ENCODE measurements at places on chromosomes 6 and 20.

GRCh38 chr20:63064310-63064709 is 57.5 kb upstream of the BHLHE23 start:
- DNase-seq: no peak

GRCh38 chr20:50320901-50321796 is 130.5 kb downstream of the CEBPB start:
- DNase-seq: peak; percentile 84

DNA sequence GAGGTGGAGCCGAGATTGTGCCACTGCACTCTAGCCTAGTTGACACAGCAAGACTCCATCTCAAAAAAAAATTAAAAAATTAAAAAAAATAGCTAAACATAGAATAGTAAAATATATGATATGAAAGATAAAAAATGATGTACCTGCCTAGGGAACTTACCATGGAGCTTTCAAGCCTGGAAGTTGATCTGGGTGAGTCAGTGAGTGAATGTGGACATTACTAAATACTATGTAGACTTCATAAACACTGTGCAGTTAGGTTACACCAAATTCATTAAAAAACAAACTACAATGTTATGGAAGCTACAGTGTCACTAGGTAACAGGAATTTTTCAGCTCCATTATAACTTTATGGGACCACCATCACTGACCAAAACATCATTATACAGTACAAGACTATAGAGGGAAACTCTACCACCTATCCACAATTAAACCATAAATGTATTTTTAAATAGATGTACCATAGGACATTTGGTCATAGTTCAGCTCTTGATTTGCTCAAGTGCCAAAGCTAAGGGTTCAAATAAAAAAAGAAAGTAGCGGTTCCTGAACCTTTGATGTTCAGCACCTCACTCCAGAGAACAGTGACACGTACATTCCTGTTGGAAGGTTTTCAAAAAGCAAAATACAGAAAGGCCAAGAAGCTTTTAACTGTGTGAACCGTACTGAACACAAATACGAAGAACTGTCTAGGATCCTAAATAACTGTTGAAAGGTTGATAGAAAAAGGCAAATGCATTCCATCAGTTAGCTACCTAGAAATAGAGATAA is 52.4 kb upstream of the SPDEF start:
- no peak for DNase-seq

DNA sequence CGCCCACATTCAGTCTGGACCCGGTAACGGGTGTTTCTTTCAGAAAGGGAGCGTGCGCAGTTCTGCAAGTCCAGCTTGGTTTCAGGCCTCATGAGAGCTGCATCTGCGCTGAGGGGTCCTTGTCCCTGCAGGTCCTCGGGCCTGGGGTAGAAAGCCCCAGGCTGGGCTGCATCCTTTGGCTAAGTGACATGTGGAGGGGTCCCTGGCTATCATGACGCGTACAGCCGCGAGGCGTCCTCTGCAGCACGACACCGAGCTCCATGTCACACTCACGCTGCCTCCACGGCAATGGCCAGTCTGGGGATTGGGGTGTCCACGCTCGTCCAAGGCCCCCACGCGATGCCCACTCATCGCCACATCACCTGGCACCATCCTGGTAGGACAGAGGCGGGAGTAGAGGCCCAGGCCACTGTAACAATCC is 1.7 kb upstream of the KIF25 start:
- DNase-seq: no peak

DNA sequence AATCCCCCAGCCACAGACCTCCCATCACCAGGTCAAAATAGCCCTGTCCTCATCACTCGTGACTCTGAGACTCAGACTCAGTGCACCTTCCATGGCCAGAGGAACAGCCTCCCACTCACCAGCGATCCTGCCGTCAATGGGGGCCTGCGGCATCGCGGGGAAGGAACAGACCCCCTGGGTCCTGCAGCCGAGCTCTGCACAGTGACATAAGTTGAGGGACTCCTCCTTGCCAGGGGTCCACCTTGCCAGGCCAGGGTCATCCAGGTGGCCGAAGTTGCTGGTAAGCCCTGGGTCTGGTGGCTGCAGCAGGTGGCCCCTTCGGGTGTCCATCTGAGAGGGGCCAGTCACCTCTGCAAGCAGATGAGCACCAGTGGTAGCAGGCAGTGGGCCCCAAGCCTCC is 16.3 kb downstream of the ETV7 start:
- DNase-seq: no peak

- DNase-seq: no peak
These were observed at the start of gene ADGRF5 for GRCh38 chr6:46921731-46922130. Gene ADGRF5 (minus strand): TSS chr6:46921938. CDS start chr6:46906762, 15,176 bp downstream.

GRCh38 chr6:130223508-130223907 is 757 bp upstream of the SAMD3 start:
- no peak for DNase-seq

DNA sequence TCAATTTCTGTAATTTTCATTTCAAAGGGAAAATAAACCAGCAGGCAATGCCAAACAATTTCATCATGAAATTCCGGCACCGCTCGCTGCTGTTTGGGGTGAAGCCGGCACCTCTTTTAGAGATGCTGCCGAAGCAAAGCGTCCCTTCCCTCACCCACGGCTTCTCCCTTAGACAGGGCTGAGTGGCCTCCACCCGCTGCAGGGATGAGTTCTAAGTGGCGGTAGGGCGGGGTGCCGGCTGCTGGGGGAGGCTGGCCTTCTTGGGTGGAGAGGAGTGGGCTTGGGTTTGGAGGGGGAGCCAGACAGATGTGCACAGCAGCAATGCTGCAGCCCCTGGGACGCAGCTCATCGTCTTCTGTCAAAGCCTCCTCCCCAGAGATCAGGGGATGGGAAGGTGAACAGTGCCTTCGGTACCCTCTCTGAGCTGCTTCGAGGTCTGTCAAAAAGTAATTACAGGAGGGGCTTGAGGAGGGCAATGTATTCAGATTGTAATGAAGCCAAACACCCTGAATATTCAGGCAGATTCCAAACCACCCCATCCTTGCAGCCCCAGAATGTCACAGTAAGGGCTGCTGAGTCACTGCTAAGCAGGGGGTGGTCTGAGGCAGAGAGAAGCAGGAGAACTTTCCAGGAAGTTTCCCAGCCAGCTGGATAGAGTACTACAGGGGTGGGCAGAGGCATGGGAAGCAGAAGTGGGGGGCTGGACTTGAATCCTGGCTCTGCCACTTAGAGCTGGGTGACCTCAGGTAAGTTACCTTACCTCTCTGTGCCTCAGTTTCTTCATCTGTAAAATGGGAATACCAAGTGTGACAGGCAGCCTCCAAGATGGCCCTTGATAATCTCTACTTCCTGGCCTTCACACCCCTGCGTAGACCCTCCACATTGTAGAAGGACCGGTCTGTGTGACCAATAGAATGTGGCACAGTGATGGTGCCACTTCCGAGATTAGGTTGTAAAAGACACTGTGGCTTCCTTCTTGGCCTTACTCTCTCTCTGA is 96.6 kb downstream of the SULF2 start:
- peak; percentile 46 for DNase-seq

GRCh38 chr6:116307633-116308032 is 27.9 kb upstream of the TSPYL1 start:
- no peak for DNase-seq

- DNase-seq: no peak
These were observed 19.1 kb downstream of the TAB2 start for GRCh38 chr6:149336609-149336928.

DNA sequence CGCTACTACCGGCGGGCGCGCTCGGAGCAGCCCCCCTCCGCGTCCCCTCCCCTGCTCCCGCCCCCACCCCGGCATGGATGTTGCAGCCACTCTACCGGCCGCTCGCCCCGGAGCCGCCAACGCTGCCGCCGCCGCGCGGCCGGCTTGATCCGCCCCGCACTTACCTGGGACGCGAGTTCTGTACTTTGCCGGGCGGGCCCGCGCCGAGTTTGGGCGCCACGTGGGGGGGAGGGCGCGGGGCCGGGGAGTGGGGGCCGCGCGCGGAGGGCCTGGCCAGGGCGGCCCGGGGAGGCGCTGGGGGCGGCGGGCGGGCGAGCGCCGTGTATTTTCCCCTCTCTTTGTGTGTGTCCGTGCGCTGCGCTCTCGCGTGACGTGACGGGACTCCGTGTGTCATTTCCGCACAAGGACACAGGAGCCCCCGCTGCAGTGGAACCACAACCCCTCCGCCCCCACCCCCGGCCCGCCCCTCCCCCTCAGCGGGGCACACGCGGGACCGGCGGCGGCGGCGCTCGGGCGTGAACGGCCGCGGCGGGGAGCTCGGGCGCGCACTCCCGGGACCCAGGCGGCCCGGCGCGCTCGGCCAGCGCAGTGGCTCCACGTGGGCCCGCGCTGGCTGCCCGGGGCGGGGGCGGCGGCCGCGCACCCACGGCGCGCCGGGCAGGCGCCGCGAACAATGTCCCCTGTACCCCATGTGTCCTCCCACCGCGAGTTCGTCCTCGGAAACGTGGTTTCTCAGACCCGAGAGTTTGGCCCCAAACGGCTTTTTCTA is at the start of gene BEND3:
BEND3 (minus strand) TSS at position 590 of the 769 bp plus-strand sequence. CDS start 16,230 bp downstream, outside the sequence.
- peak; percentile 20 for DNase-seq

DNA sequence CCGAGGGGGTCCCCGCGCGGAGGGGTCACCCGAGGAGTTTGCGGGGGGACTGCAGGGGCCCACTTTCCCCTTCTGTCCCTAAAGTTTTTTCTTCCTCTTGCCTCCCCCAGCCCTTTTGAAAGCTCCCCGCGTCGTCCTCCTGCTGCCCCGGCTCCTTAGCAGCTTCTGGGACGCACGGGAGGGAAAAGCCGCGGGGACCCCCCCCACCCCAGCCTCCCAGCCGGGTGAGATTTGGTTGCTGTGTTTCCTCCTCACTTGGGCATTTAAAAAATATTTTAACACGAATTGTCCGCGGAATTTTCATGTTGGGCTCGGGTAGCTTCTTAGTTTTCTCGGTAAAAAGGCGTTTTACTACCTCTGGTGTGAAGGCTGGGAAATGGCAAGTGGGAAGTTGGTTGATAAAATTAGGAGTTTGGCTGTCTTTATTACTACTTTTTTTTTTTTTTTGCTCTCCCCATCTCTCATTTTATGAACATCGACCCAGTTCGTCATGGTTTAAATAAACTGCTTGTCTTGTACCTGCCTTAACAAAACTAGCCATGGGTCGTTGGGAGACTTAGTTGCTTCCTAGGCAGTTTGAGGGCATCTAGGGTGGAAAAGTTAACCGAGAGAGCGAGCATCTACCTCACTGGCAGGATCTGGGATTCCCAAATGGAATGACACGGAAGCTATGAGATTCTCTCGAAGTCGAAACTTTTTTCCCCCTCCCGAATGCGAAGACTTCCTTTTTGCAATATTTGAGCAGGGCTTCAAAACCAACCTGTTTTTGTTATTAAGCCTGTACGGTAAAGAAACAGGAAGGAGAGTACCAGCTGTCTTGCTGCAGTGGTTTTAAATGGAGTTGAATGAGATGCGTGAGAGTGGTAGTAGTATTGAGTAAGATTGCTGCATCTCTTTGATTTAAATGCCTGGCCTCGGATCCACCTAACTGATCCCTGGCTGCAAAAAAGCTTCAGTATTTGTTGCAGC is 868 bp downstream of the NCOA3 start:
- peak; percentile 42 for DNase-seq

DNA sequence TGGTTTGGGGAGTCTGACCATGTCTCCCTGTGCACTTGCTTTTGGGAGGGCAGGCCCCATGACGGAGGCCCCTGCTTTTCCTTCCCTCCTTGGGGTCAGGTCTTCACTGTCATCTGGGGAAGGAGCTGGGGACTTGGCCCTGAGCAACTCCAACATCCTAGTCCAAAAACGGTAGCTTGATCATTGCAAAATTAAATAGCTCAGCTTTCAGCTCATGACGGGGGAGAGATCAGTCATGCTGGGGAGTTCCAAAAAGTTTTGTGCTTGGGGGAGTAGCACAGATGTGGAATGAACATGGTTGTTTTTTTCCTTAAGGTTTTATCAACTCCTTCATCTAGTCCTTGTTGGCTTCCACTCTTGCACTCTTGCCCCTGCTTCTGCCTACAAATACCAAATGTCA is 60.8 kb downstream of the MOCS1 start:
- no peak for DNase-seq

DNA sequence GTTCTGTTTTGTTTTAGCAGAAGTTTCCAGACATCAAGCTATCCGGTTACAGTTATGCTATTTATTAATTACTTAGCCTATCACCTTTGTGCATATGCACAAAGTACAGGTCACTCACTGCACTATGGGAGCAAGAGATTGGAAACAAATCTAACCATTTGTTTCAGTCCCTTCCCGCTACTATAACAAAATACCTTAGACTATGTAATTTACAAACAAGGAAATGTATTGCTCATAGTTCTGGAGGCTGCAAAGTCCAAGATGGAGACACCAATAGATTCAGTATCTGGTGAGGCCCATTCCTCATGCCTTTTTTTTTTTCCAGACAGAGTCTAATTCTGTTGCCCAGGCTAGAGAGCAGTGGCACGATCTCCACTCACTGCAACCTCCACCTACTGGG is 35.1 kb downstream of the ATP9A start:
- DNase-seq: no peak

GRCh38 chr6:2110504-2110903 is 134.9 kb downstream of the GMDS start:
- no peak for DNase-seq

GRCh38 chr6:145009711-145010110 is 724.6 kb downstream of the UTRN start:
- peak; percentile 8 for DNase-seq

DNA sequence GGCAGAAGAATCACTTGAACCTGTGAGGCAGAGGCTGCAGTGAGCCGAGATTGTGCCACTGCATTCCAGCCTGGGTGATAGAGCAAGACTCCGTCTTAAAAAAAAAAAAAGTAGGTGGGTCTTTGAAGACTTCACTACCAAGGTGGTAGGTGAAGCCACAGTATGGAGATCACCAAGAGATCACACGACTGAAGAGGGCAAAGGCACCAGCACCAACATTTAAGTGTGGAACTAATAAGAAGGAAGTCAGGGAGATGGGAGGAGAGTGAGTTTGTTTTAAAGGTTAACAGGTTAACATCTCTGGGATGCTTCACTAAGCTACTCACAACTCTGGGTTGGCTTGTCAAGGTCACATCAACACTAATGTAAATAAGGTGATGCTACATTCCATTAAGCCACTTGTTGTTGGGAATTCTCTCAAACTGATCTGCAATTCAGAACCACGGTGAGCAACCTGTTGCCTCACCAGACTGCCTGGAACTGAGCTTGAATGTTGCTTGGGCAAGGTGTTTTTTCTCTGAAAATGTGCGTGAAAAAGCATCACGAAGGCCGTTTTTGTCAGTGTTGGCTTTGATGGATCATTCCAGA is 48.7 kb downstream of the KCTD20 start:
- no peak for DNase-seq

GRCh38 chr6:159959976-159960384 is 8.9 kb upstream of the IGF2R start:
- DNase-seq: peak; percentile 34

DNA sequence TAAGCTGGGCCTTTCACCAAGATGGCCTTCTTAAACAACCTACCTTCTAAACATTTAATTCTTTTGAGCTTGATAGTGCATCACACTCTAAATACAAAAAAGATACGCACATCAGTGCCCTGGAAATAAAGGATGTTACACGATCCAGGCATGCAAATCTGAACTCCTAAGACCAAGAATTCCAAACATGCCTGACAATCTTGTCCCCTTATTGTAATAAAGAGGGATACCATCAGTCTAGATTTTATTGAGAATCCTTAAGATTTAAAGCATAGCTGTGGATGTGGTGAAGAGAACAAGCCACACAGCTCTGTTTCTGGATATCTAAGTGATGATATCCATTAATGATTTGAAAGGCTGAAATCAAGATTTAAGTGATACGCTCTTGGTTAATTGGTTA is 13.0 kb downstream of the ZNF451 start:
- DNase-seq: peak; percentile 24

All from fibroblast of skin of right quadriceps (primary cell).